Liver (tissue), 10 donors: ENCODE measurements at places on chromosomes 11 and 22.

GRCh38 chr11:115185507-115185906, 318.7 kb downstream of the CADM1 start:
- DNase-seq: no peak

- no peak for DNase-seq
Measured at GRCh38 chr11:28922386-28922981, 814.3 kb downstream of the METTL15 start.

DNA sequence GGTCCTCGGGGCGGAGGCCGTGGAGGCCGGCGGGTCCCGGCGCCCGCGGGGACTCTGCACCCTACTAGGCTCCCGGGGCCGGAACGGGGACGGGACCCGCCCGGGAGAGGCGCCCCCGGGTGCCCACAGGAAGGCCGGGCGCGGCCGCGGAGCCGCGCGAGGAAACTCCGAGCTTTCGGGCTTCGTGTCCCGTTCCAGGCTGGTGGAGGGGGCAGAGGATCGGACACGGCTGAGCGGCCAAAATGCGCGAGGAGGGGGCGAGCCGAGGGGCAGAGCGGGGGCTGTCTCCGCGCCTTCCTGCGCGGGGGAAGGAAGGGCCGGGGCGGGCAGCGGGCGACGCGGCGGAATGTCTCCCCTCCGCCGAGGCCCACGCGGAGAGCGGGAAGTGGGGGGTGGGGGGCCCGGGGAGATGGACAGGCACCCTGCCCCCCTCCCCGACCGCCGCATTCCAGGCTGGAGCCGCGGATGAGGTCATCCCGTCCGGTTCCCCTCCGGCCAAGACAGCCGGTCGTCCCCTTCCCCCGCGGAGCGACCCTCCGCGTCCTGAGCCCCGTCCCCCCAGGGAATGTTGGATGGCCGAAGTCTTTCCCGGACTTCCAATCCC, 430 bp downstream of the CDC42EP1 start:
- no peak for DNase-seq

- DNase-seq: no peak
Measured at GRCh38 chr11:71381781-71382505, 66.2 kb downstream of the DHCR7 start.

GRCh38 chr11:85801527-85801926, 9.4 kb downstream of the SYTL2 start:
- DNase-seq: no peak

DNA sequence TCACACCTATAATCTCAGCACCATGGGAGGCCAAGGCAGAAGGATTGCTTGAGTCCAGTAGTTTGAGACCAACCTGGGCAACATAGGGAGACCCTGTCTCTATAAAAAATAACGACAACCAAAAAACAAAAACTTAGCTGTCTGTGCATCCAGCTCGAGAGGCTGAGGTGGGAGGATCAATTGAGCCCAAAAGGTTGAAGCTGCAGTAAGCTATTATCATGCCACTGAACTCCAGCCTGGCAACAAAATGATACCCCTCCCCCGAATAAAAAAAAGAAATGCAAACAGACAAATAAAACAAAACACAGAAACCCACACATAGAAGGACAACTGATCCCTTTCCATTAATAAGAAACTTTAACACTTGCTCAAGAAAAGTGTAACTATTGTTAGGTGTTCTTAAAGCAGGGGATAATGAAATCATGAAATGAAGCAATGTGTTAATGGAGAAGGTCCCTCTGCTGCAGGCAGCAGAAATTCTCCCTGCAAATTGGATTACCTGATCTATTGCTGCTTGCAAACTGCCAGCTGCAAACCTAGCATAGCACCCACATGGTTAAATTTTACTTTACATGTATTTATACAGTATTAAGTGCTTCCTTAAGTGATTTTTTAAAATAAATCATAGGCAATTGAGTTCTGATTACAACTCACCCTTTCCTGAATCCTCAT, 226.3 kb downstream of the SBF2 start:
- DNase-seq: no peak

DNA sequence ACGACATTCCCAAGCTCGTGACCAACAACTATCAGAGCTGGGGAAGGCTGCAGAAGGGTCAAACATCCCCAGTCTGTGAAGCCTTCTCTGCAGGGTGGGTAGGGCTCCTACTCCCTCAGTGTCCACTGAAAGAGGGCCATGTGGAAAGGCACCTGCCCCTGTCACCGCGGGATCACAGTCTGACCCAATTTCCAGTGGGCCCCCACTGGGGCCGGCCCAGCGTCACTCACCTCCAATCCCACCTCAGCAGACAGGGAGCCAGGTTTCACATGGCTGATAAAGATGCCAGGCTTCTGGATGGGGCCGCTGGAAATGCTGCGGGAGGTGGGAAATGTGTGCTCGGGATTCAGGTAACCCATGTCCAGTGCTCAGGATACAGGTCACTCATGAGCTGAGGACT, 20.0 kb downstream of the USH1C start:
- no peak for DNase-seq

GRCh38 chr11:41920374-41920773, 460.9 kb upstream of the LRRC4C start:
- DNase-seq: no peak

DNA sequence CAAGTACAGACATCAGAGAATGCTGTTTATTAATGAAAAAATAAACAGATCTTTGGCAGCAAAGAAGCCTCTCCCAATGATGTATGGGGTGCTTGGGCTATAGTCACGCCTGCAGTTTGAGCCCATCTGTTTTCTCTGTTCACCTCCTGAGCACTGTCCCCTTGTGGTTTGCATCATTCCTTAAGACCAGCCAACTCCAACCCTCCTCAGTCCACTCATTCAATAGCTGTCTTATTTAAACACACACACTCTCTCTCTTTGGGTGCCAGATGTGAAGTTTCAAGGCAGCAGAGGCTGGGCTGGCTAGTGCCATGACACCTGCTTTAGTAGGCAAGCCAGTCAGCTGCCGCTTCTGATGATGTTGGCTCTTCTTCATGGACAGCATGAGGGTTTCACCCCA, 58.1 kb downstream of the POLD3 start:
- DNase-seq: no peak

- no peak for DNase-seq
Measured at GRCh38 chr22:40397396-40397795, 27.0 kb downstream of the SGSM3 start.

GRCh38 chr11:131662317-131662972, 292.0 kb downstream of the NTM start:
- no peak for DNase-seq

GRCh38 chr11:134048028-134048427, 20.8 kb upstream of the JAM3 start:
- DNase-seq: no peak
